ENCODE measurements at places on chromosomes 5 and 9.
A peak's percentile ranks its signal among the peaks of the same experiment; 100 is the strongest.

- no peak for DNase-seq
These were observed 232.6 kb upstream of the ADAMTS16 start for GRCh38 chr5:4907571-4907970.

GRCh38 chr5:142324136-142324870 is 518 bp downstream of the SPRY4 start:
- DNase-seq: no peak

GRCh38 chr5:34522599-34523386 is 133.3 kb upstream of the RAI14 start:
- DNase-seq: peak; percentile 4

DNA sequence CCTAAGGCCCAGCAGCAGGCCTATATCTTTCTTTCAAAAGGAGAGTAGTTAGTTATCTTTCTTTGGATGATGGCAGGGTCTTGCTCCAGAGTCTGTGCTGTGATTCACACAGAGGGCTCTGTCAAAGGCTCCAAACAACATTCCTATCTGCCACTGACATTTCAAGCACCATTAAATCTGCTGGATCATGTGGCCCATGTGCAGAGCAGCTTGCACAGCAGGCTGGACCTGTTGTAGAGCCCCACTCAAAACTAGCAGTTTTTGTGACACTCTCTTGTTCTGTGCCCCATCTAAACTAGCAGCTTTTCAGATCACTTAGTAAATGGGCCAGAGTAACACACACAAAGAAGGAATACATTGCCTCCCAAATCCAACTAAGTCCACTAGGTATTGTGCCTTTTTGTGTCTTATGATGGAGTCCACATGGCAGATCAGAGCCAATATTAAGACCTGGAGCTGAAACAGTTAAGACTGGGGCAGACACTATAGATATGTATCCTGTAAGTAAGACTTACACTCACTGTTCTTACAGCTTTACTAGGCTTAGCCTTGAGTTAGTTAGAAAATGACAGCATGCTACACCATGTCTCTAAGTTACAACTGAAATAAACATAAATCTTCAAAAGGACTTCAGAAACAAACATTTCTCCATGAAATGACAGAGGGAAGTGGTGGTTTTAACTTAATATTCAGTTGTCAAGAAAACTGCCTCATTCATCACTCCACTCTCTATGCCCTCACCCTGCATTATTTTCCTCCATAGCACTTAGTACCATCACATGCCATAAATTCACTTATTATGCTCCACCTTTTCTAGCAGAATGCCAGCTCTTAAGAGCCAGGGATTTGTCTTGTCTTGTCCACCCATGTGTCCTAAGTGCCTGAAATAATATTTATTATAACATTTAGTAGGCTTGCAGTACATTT is 400.9 kb downstream of the RAB3C start:
- no peak for DNase-seq

DNA sequence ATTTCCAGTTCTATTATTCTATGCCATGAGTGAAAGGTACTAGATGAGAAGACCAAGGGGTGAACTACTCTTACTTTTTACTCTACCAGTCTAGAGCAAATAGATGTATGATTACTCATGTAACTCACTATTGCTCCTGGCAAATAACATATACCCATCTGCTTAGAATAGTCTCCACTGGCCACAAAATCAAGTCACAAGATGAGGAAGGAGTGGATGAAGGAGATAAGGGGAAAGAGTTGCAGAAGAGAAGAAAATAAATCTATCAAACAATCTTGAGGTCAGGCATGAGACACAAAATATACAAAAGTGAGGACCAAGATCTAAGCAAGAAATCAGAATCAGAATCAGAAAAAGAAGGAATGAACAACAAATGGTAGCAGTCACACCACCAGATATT is 13.7 kb upstream of the NR4A3 start:
- DNase-seq: no peak

DNA sequence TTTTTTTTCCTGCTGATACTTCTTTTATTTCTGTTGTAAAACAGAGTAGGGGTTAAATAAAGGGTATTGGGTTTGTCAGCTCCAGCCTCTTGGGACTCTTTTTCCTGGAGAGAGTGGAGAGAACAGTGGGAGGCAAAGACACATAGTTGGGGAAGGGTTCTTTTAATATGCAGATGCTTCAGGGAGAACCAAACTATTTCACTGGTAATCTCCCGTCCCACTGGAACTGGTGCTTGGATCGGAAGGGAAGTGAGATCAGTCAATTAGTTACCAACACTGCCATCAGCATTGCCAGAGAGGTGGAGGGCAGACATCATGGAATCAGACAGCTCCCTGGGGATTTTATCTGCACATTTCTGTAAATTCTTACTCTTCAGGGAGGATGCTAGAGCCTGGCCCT is 47.6 kb upstream of the ELOVL7 start:
- DNase-seq: no peak

- no peak for DNase-seq
These were observed 880 bp downstream of the ARID3C start for GRCh38 chr9:34627716-34628655.

- no peak for DNase-seq
These were observed 291.7 kb downstream of the TRPM3 start for GRCh38 chr9:70829591-70830265.

GRCh38 chr5:14587150-14587549 is 5.6 kb downstream of the OTULINL start:
- DNase-seq: no peak

GRCh38 chr5:82278711-82279370 is 687 bp upstream of the RPS23 start:
- DNase-seq: no peak

DNA sequence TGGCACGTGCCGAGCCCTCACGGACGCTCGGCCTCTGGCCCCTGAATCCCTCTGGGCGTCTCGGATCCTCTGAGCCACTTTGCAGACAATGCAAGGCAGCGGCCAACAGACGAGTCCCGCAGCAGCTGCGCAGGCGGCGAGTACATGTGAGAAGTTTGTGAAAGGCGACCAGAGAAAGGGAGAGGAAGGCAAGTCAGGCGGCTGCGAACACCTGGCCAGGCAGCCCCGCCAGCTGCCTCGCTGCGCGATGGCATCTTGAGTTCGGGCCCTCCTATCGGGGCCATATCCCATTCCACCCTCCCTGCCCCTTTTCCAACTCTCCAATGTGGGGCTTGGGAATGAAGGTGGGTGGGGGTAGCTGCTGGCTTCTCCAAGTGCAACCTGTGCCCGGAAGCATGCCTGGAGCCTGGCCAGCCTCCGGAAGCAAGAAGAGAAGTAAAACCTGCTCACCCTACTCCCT is 4.5 kb upstream of the POU4F3 start:
- DNase-seq: no peak

DNA sequence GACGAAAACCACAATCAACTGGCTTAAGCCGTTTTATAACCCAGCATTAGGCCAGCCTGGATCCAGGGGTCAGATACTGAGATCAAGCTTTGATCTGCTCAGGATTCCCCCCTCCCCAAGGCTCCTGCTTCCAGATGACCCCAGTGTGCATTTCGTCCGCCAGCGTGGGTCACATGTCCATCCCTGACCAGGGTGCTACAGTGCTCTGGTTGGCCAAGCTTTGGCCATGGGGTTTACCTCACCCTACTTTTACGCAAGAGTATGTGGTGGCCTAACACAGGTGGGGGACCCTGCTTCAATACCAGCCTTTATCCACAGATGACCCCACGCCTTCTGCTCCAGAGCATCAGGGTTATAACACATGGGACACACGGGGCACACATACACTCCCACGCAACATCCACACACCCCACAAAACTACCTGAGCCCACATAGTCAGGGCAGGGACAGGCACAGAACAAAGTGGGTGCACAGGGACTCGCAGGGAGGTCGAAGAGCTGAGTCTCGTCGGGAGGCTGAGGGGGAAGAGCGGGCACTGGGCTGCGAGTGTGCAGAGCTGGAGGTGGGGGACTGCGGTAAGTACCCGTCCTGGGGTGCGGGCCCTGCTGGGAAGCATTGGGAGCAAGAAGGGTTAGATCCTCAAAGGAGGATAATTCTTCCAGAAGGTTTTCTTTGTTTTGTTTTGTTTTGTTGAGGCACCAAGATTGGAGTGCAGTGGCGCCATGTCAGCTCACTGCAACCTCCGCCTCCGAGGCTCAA is 5.0 kb upstream of the SQSTM1 start:
- no peak for DNase-seq

DNA sequence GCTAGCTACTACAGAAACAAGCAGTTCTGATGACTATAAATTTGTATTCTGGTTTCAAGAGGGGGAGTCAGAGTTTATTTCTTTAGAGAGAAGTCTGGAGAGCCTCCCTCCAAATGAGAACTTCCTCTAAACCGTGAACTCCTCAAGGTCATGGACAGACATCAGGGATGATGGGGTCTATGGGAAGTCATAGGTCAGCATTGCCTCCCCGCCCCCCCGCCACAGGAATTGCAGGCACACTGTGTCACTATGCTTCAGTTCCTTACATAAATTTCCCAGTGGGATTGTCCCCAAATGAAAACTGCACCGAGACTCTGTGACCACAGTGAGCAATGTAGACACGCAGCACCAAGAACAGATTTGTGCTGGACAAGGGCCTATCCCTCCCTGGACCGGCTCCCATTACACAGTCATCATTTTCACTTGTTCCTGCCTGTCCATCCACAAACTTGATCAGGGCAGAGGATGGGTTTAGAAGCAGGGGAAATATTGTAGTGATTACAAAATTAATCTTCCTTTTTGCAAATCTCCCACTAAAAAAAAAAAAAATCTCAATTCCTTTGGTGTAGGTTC is 300.3 kb downstream of the EFNA5 start:
- no peak for DNase-seq

DNA sequence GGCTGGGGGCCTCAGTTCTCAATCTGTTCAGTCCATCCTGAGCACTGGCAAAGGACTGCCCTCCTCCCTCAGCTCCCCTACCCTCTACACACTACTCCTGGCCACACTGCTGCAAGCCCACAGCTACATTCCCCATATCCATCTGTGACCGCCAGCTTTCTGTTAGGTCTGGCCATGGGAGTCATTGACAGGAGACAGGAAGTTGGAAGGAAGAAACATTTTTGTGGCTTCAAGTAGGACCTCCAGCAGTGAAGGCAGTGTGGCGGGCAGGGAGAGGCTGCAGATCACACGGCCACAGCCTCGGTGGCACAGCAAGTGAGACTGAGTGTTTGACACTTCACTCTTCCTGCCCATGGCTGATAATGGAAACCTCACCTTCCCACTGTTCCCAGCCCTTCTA is 55.9 kb downstream of the SECISBP2 start:
- no peak for DNase-seq

- no peak for DNase-seq
These were observed 15.1 kb downstream of the FGF1 start for GRCh38 chr5:142670804-142671203.

DNA sequence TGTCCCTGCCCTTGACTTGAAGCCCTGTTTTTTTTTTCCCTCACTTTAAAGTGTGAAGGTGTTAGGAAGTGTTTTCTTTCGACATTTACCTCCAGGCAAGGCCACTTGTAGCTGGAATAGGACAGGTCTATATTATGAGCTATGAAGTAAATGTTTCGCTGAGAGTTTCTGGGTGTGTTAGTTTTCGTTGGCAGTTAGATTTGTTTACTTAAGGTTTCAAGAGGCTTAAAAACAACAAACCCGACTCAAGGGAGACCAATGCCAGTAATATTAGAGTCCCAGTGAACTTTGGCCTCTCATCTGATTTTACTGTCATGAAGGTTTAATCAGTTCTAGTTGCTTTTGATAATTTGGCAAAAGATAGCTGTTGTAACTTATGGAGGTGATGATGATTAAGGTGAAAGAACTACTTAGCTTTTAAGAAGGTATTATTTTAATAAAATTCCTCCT is 25.2 kb downstream of the OCLN start:
- DNase-seq: no peak

GRCh38 chr5:167296661-167297060 is 994.8 kb upstream of the WWC1 start:
- DNase-seq: no peak

- no peak for DNase-seq
These were observed 114.4 kb downstream of the TENT4A start for GRCh38 chr5:6827526-6828219.

- DNase-seq: no peak
These were observed 524.7 kb downstream of the SPATA31D1 start for GRCh38 chr9:82513242-82513751.

GRCh38 chr5:145180371-145180770 is 654.8 kb downstream of the PRELID2 start:
- no peak for DNase-seq

- no peak for DNase-seq
These were observed 122.3 kb downstream of the CMYA5 start for GRCh38 chr5:79811904-79812303.

- no peak for DNase-seq
These were observed 30.6 kb downstream of the SNX2 start for GRCh38 chr5:122805481-122805880.

DNA sequence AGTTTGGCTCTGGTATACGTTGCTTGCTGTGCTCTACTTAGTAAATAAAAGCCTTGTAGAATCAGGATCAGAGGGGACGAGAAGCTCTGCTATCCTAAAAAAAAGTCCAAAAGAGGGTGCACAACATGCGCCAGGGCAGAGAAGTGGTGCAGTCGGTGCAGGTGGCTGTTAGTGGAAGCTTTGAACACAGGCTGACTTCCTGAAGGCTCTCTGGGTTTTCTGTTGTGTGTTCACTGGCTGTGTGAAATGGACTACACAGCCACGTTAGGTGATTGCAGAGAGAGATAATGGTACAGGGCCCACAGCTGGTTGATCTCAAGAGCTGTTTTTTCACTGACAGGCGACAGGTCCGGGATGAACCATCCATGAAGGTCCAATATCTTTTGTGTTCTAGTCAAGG is 167.4 kb downstream of the TMEM167A start:
- no peak for DNase-seq

DNA sequence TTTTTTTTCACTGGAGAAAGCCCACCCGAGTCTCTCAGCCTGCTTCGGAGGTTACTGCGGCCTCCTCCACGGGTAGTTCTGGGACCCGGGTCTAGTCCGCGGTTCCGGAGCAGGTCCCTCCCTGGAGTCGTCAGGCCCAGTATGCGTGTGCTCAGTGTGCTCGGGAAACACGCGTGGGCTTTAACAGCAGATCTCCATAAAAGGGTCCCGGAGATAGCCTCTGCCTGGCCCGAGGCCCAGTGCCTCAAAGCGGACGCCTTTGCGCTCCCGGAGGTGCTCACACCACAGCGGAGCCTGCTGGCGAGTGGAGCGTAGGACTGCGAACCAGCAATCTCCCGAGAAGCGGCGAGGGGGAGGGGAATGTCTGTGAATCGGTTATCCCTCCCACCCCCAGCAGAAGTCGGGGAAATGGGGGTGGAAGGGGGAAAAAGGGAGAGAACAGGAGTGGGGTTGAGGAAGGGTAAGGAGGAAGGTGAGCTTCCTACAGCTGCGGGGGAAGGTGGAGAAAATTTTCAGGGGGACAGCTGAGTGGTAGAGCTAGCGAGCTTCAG is 28.7 kb downstream of the CDKN2A start:
- no peak for DNase-seq
